Stimulated activated CD8-positive, alpha-beta memory T cell treated with anti-CD3 and anti-CD28 coated beads, Interleukin-2, amount 100 ng/mL, for 1 hour (primary cell): ENCODE measurements at places on chromosomes 13 and 19.
A peak's percentile ranks its signal among the peaks of the same experiment; 100 is the strongest.

DNA sequence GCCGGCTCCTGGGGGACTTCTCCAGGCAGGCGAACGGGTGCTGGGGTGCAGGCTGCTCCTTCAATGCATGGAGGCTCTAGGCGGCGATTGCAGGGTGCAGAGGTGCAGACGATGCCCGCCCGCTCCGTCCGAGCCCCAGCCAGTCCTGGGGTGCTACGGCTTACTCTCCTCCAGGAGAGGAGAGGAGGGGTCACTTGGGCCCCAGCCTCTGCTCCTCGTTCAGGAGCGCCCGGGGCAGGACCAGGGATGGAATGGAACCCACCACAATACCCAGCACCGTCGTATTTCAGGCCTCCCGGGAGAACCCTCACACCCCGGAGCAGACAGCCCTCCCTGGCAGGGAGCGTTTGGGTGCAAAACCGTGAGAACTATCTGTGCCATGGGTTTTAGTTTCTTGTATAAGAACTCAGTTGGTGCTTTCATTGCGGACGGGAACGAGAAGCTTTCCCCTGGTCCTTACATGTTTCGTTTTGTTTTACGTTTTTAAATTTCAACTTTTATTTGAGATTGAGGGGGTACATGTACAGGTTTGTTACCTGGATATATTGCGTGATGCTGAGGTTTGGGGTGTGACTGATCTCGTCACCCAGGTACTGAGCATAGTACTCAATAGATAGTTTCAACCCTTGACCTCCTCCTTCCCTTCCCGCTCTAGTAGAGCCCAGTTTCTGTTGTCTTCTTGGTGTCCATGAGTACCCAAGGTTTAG, 46.8 kb downstream of the ARHGEF18 start:
- no peak for DNase-seq

- DNase-seq = no peak
These were observed 323.0 kb downstream of the EFNB2 start for GRCh38 chr13:106212386-106213010.

GRCh38 chr19:27906081-27906480, 1306.9 kb downstream of the UQCRFS1 start:
- DNase-seq = no peak

DNA sequence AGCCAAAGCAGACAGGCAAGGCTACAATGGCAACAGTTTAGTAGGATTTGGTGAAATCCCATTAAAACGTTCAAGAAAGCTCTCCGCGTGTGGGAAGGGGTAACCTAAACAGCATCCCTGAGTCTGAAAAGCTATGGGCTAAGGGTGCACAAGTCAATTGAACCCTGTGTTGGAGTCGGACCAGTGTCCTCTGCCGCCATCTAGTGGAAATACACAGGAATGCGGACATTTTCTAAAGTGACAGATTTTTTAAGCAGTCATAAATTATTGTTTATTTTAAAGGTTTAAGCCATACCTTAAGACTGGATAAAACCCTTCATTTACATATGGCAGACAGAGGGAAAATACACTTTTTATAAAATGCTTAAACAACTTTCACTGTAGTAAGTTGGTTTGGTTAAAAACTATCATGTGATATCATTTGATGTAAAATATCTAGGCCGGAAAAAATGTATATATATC, 26.5 kb upstream of the LSM14A start:
- DNase-seq = peak; percentile 21

DNA sequence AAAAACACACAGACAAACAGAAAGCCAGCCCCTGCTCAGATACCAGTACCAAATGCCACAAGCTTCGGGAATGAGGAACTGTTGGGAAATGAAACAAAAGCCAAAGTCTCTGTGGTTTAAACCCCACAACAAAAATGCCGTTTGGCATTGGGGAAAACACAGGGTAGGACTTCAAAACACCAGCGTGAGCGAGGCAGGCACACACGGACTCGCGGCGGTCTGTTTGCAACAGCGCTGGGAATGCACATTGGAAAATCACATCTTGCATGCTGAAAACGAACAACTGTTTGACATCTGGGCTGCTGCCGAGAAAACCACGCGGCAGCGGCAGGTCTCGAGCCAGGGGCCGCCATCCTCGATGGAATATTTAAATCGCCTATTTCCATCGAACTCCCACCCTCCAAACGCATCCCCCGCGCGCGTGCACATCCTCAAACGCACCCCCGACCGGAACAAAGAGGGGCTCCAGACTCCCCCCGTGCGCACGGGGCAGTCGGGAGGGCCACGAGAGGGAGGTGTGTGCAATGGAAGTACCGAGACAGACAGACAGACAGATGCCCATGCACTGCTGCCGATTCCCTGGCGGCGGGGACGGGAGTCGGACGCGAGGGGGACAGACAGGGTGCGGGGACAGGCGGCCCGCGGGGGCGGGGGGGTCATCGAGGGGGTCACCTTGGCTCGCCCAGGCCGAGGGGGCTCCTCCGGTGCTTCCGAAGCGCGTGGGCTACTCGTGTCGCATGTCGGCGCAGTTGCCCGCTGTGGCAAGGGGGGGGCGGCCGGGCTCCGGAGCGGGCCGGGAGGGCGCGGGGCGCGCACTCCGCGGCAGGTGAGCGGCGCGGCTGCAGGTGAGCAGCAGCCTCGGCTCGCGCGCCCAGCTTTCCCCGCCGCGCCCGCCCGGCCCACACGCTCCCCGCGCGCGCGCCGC, at the start of gene GPR12:
TSS of gene GPR12 (minus strand) at position 880 of the 925 bp plus-strand sequence. CDS start 959 bp downstream, outside the sequence.
- DNase-seq = no peak

DNA sequence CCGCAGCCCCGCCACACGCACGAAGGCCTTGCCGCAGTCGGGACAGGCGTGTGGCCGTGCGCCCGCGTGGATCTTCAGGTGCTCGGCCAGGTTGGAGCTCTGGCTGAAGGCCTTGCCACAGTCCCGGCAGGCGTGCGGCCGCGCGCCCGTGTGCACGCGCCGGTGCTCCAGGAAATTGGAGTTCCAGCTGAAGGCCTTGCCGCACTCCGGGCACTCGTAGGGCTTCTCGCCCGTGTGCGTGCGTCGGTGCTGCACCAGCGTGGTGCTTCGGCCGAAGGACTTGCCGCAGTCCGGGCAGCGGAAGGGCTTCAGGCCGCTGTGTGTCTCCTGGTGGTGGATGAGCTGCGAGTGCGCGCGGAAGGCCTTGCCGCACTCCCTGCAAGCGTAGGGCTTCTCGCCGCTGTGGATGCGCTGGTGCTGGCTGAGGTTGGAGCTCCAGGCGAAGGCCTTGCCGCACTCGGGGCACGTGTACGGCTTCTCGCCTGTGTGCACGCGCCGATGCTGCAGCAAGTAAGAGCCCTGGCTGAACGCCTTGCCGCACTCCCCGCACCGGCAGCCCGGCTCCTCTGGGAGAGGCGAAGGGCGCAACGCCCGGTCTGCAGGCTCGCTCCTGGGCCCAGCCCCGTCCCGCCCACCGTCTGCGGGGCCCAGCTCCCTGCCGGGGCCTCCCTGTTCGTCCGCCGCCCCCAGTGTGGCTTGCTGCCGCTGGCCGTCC, 3.6 kb upstream of the A1BG start:
- no peak for DNase-seq

DNA sequence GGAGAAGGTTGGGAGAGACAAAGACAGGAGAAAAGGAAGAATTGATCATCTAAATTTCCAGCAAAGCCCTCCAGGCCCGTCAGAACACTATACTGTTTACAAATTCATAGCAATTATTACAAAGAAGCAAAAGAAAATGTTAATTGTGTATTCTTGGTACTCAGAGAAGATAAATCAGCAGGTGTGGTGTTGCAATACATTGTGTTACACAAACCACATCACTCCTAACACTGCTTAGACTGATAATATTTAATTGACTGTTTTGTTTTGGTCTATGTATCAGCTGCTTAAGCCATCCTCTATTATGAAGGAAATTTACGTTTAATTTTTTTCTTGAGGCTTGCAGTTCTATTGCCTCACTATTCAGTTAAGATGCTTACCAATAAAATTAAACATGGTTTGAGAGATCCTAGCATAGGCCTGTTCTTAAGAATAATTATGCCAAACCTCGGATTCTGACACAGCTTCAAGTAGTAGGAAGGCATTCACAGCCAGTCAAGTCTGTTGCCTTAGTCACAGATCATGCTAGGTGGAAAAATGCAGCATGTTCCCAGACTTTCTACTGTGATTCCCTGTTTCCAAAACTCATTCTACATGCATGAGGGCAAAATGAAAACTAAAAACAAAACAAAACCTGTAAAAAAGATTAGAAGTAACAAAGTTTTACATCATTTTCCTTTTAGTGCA, 129.2 kb downstream of the TBC1D4 start:
- DNase-seq = no peak

DNA sequence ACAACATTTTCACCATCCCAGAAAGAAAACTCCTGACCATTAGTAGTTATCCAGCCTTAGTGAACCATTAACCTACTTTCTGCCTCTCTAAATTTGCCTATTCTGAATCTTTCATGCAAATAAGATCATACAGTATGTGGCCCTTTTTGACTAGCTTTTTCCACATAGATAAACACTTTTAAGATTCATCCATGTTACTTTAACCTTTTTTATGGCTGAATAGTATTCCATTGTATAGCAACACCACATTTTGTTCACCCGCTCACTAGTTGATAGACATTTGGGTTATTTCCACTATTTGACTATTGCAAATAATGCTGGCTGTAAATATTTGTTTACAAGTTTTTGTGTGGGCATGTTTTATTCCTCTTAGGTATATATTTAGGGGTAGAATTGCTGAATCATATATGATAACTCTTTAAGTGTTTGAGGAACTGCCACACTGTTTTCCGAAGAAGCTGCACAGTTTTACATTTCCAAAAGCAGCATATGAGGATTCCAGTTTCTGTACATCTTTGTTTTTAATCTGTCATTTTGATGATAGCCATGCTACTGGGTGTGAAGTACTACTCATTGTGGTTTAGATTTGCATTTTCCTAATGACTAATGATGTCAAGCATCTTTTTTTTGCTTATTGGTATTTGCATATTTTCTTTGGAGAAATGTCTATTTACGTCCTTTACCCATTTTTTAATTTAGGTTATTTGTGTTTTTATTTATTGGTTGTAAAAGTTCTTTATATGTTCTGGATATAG, 17.1 kb downstream of the COG6 start:
- no peak for DNase-seq

GRCh38 chr13:92681239-92681638, 545.4 kb upstream of the GPC6 start:
- DNase-seq = no peak

DNA sequence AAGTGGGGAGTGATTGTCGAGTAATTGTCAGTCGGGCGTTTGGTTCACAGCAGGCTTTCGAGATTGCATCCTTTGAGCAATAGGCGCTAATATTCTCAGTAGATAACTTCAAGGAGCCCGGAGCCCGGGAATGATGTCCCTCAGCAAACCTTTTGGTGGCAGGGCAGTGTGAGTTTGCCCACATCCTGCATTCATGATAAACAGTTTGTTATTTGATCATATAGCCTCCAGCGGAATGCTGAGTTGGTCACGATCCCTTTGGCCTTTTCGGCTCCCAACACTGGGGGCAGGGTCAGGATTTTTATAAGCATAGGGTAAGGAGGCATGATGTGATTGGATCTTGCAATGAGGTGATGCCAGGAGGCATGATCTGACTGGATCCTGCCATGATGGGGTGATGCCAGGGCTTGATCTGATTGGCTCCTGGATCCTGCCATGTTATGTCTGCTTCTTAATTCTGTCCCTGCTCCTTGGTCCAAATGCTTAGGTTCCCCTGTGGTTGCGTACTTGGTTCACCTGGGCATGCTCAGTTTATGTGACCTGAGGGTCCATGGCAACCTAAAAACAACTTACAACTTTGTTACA, 38.2 kb upstream of the IGSF23 start:
- no peak for DNase-seq

GRCh38 chr19:294946-295686, 3.9 kb upstream of the PLPP2 start:
- DNase-seq = no peak

GRCh38 chr19:57719424-57719823, 8.0 kb downstream of the ZNF671 start:
- no peak for DNase-seq

DNA sequence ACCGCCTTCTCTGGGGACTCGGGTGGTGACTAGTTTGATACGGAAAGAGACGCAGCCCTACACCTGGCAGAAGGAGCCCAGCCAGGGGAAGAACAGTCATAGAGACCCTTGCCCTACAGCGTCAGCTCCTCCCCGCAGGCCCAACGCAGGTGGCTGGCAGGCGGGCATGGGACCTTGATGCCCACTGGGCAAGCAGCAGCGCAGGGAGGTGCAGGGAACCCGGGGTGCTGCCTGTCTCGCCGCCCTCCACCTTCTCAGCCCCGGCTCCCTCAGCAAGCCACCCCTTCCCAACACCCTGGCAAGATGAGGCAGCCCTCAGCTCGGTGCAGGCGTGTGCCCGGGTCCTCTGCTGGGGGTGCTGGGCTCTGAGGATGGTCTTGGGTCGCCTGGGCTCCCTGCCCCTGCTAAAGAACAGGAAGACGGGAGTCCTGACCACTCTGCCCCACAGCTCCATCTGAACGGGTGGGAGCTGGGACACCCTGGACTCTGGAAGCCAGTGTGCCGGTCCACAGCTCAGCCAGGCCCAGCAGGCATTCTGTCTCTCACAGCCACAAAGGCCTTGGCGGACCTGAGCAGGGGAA, 9.0 kb downstream of the MIER2 start:
- no peak for DNase-seq

DNA sequence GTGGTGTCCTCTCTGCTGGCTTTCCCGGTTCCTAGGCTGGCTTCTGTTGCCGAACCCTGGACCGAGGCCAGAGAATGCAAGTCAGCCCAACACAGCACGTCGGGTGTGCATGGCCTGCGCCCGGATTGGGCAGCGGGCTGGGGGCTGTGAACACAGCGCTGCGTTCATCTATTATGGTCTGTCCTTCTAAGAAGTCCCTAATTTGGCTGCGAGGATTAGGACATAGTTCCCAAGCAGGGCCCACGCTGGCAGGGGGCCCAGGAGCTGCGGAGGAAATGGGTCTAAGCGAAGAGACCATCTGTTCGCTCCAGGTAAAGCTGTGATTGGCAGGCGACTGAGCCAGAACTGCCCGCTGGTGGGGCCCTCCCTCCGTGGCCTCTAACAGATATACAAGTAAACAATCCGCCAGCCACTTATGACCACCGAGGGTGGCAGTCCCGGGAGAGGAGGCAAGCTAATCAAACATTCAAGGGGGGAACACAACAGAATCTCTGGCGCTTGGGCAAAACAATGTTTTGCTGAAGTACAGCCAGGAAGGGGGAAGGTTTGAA, 6.0 kb downstream of the SYCE2 start:
- DNase-seq = no peak

- DNase-seq = no peak
These were observed 95.5 kb downstream of the OXGR1 start for GRCh38 chr13:96898646-96899254.

DNA sequence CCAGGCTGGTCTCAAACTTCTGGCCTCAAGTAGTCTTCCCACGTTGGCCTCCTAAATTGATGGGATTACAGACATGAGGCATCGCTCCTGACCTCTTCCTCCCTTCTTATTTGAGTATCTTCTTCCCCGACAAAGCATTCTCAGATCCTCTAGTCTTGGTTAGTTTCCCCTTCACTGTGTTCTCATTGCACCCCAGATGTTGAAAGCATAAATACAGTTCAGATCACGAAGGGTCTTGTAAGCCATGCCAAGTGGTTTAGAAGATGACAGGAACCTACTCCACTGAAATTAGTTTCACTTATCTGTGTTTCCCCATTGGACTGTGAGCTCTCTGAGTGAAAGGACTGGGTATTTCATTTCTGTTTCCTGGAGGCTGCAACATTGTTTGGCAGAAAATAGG, 100.7 kb downstream of the DGKH start:
- no peak for DNase-seq
